Activated T-helper 1 cell treated with anti-CD3 and anti-CD28 coated beads, Interleukin-12 subunit alpha, Interleukin-12 subunit beta, Interleukin-2, Interleukin-4 antibody, amounts not matched to agents 30 ng/mL and 10 ng/mL and 1 ng/mL, durations not matched to agents 14 hours and 24 hours and 36 hours (primary cell): ENCODE measurements at places on chromosomes 7 and 10. TPM values are rescaled to one million over a fixed set of nuclear protein-coding genes. Genes with fewer than 3 reads are reported as not detected.

- H3K27me3 ChIP-seq, result no peaks in the 10 kb centered on the region
- peaks cover 10% of the 10 kb centered on the region for H3K4me1 ChIP-seq
- DNase-seq, result no peak
- H3K4me3 ChIP-seq, result no peak overlapping the region
Observed at GRCh38 chr10:121845044-121845784, 82.6 kb downstream of the ATE1 start.

Gene PON1
- not detected in 2 replicates for total RNA-seq

GRCh38 chr10:97575127-97575668 lies 2.6 kb downstream of the ANKRD2 start:
- DNase-seq, result no peak
- H3K27me3 ChIP-seq, result peaks cover 9% of the 10 kb centered on the region
- no peaks in the 10 kb centered on the region for H3K4me1 ChIP-seq
- no peak overlapping the region for H3K4me3 ChIP-seq

GRCh38 chr7:40680657-40681056 lies 545.9 kb downstream of the SUGCT start:
- H3K36me3 ChIP-seq, result no peaks in the 10 kb centered on the region
- H3K27me3 ChIP-seq, result peaks cover 3% of the 10 kb centered on the region
- no peaks in the 10 kb centered on the region for H3K4me1 ChIP-seq

Gene HKDC1
- total RNA-seq, result 0.05 and 0.12 TPM in 2 replicates

GRCh38 chr10:77744245-77744644 lies 106.6 kb upstream of the KCNMA1 start:
- H3K4me3 ChIP-seq, result no peak overlapping the region
- peaks cover 2% of the 10 kb centered on the region for H3K27me3 ChIP-seq
- no peaks in the 10 kb centered on the region for H3K4me1 ChIP-seq
- H3K27ac ChIP-seq, result no peak overlapping the region
- no peak for DNase-seq

GRCh38 chr7:108263425-108263824 lies 133.3 kb upstream of the LAMB4 start:
- no peaks in the 10 kb centered on the region for H3K36me3 ChIP-seq
- H3K4me1 ChIP-seq, result no peaks in the 10 kb centered on the region
- no peak overlapping the region for H3K4me3 ChIP-seq

DNA sequence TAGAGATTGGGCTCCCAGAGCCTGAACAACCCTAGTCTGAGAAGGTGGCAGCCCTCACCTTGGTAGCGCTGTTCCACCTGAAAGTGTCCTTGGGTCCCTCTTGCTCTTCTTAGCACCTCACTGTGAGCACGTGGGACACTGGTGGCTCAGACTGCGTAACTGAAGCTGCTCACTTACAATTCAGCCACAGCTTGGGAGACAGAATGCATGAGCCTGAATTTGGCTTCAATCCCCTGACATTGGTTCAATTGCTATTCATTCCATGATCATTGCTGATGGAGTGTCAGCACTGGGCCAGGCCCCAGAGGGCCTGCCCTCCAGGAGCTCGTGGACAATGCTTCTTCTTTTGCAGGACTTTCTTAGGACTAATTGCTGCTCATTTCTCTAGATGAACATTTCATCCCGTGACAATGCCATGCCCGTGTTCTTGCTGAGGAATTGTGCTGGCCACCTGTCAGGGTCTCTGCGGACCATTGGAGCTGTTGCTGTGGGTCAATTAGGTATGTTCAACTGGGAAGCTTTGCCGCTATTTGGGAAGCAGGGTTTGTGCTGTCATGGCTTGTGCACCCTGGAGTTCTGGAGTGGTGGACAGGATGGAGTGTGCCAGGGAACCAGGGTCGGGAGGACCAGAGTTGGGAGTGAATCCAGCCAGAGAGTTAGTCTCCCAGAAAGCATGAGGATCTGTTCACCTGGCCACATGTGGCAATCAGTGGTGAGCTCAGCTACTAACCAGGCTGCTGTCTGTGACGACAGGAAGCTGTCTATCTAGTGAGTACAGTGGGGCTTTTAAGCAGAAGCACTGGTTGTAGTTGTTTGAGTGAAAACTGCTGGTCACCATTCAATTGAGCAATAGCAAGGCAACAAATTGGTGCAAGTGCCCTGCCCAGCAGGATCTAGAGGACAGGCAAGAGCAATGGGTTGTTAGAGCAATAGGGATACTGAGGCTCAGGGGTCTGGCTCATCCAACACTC lies 105.1 kb downstream of the WDFY4 start:
- no peak overlapping the region for H3K4me3 ChIP-seq
- peaks cover 6% of the 10 kb centered on the region for H3K4me1 ChIP-seq
- H3K36me3 ChIP-seq, result no peaks in the 10 kb centered on the region
- DNase-seq, result no peak
